ENCODE measurements at places on chromosomes 2 and 18.

DNA sequence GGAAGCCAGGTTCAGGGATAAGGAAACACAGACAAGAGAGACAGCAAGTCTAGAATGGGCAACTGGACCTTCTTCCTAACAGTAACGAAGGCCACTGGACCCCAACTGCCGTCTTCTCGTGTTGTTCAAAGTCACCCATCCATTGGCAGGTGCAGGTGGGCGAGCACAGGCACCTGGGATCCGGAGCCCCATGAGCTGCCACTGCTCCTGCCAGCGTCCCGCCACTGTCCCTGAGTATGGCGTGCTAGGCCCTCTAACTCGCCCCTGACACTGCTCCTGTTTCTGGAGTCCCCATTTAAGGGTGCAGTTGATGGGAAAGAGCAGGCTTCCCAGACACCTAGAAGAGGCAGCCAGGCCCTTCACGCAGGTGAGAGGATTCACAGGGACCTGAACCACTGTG lies 48.0 kb downstream of the NDUFA10 start:
- DNase-seq: no peak

- no peak for DNase-seq
These were observed 14.6 kb downstream of the ITGB1BP1 start for GRCh38 chr2:9408641-9409151.

GRCh38 chr2:126894585-126895182 lies 4.0 kb upstream of the TEX51 start:
- peak; percentile 60 for DNase-seq

DNA sequence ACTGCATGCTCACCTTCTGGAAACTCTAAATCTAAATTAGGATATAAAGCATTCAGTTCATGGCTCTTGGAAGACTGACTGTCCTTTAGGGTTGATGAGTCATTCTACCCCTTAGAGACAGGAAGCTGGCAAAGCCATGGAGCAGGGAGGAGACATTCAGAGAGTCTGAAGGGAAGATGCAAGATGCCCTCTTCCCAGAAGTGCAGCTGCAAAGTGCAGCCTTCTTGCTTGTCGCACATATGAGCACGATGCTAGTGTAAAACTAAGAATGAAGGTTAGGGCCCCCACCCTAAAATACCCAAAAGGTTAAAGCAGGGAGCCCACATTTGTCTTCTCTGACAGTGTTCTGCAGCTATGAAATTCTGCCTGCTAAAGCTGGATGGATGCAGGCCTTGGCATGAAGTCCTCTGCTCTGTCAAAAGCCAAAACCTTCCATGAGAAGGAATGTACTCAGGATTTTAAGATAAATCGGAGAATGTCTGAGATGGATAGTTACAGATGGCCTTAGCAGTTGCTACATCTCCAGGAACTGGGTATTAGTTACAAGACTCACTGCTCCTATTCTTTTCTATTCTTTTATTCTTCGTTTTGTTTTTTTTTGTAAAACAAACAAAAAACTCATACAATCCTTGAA lies 89.7 kb downstream of the POLE4 start:
- DNase-seq: no peak

- no peak for DNase-seq
These were observed 101.7 kb downstream of the ZFP36L2 start for GRCh38 chr2:43124687-43125057.

- no peak for DNase-seq
These were observed 7.1 kb downstream of the COX7A2L start for GRCh38 chr2:42353792-42354429.

GRCh38 chr2:156170929-156171328 lies 161.6 kb downstream of the NR4A2 start:
- DNase-seq: no peak

DNA sequence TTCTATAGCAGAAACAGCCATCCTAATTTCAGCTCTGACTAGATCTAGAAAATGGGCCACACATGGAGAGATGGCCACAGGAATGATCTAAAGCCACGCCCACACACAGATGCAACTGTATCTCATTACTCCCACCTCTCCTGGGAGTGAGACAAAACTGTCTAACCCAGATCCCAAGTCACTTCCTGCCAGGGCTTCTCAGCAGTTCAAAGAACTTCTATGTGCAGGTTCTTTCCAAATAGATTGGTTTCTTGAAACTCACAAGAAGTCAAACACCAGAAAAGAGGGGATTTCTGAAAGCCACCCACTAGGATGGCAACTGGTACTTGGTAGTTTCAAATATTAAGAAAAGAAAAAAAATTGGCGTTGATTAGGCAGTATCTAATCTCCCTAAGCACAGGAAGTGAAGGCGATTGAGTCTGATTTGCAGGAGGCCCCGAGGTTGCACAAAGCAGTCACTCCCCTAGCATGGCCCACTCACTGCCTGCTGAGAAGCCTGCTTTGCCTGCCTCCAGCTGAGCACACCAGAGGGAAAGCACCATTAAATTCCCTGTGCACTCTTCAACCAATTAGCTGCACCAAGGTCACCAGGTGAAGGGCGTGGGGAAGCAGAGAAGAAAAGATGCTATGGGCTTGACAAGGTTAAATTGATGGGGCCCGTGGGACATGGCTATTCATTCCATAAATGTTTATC lies 51.1 kb downstream of the PAPOLG start:
- DNase-seq: peak; percentile 43

GRCh38 chr2:86413296-86414094 lies 27.7 kb upstream of the KDM3A start:
- DNase-seq: no peak

- DNase-seq: no peak
These were observed 149.1 kb upstream of the MYCN start for GRCh38 chr2:15791294-15791693.

GRCh38 chr2:57962861-57963260 lies 83.7 kb upstream of the VRK2 start:
- no peak for DNase-seq

- DNase-seq: no peak
These were observed 129.5 kb downstream of the TMEM182 start for GRCh38 chr2:102891296-102891695.

GRCh38 chr2:238376884-238377391 lies 49.8 kb upstream of the ASB1 start:
- no peak for DNase-seq

DNA sequence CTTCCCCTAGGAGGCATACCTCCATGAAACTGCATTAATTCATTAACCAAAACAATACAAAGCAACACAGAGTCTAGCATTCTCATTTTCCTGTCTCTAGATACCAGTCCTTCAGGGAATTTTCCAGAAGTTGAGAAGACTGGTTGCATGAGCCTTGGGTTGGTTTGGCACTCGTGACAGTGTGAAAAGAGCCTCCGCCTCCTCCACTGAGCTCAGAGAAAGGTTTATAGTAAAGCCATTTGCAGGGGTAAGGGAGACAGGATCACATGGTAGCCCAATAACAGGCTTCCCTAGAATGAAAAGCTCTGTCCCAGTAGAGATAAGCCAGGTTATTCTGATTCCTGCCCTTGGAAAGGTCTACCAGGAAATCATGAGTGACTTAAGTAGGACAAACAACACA lies 9.7 kb upstream of the TMEM247 start:
- no peak for DNase-seq

- DNase-seq: no peak
These were observed 51.2 kb upstream of the NOSTRIN start for GRCh38 chr2:168751104-168751740.

DNA sequence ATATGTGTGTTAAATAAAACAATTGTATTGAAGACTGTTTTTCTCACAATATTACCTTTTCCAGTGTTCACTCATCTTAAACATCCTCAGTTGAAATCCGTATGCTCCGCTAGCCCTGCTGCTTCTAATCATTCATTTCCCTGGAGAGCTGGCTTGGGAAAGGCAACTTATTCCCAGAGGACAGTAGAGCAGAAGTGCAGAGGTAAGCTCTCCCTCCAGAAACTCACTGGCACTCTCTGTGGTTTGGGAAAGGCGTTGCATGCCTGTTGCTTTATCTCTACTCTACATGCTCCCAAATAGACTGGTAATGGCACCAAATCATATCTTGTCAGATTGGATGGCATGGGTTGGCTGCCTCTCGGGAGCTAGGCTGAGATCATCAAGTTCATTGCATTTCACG lies 117.1 kb upstream of the BOD1L2 start:
- no peak for DNase-seq

- no peak for DNase-seq
These were observed 9.1 kb downstream of the KLF7 start for GRCh38 chr2:207156451-207157161.

GRCh38 chr2:61016392-61017002 lies 1.0 kb upstream of the PEX13 start:
- no peak for DNase-seq

DNA sequence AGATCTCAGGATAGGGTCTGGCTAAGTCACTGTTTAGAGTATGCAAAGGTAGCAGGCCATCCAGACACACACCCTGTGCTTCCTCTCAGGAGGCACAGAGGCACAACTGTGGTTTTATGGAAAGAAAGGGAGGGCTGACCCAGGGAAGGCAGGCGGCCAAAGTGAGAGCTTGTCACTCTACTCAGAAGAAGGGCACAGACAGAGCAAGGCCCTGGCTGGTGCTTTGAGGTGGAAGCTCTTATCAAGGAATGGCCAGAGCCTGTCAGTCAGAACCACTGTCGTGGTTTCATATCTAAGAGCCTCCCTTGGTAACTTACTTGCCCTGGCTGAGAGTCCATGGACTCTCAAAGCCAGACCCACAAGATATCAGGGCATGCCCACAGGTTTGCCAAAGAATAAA lies 40.7 kb downstream of the SLC9A2 start:
- no peak for DNase-seq

DNA sequence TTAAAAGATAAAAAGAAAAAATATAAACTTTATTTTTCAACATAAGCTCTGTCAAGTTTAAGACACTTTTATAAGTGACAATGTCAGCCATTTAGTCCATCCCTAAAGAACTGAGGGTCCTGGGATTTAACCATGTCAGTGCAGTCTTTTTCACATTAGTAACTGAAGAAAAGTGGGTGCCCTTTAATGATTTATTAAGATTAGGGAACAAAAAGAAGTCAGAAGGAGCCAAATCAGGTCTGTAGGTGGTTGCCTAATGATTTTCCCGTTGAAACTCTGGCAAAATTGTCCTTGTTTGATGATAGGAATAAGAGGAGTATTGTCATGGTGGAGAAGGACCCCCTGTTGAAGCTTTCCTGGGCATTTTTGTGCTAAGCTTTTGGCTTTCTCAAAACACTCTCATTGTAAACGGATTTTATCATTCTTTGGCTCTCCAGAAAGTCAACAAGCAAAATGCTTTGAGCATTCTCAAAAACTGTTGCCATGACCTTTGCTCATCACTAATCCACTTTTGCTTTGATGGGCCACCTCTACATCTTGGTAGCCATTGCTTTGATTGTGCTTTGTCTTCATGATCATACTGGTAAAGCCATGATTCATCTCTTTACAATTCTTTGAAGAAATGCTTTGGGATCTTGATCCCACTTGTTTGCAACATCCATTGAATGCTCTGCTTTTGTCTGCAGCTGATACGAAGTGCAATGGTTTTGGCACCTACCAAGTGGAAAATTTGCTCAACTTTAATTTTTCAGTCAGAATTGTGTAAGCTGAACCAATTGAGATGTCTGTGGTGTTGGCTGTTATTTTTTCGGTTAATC lies 22.0 kb downstream of the TSPYL6 start:
- no peak for DNase-seq

- no peak for DNase-seq
These were observed 626.2 kb upstream of the CDH7 start for GRCh38 chr18:65124633-65125032.

DNA sequence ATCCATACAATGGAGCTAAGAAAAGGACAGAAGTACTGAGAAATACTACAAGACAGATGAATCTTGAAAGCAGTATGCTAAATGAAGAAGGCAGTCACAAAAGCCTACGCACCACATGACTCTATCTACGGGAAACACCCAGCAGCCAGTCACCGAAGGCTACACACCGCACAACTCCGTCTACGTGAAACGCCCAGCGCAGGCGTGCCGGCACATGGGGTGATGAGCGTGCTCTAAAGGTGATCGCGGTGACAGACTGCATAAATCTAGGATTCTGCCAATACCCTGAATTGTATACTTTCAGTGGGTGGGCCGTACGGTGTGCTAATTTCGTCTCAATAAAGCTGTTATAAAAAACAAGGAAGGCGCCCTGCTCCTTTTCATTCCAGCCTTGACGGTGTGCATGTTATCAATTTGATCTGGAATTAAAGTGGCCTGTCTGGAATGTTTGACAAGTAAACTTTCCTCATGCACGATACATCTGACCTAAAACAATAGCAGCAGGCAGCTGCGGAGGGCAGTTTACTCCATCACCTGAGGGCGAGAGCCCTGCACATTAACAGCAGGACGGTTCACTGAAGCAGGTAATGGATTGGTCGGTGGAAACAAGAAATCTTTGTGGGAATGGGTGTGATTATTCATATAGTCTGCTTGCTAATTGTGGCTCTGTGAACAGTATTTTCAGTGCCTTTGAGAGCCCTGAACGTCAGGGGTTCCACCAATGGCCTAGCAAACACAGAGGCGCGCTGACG lies 86.2 kb upstream of the SALL3 start:
- no peak for DNase-seq

DNA sequence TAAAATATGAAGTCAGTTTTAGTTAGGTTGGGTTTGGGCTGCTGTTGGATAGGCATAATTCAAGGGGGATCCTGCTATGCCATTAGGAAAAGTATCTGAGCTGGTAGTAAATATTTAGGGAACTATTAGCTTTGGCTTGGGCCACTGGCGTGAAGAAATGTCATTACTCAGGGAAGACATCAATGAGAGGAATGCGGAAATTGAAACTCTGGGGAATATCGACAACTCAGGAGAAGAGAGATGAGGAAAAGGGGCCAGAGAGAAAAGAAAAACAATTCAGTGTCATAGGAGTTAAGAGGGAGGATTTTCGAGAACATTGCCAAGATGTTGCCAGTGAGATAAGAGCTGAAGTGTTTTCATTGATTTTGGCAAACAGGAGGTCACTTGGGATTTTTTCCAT lies 149.7 kb upstream of the PARD3B start:
- DNase-seq: no peak

DNA sequence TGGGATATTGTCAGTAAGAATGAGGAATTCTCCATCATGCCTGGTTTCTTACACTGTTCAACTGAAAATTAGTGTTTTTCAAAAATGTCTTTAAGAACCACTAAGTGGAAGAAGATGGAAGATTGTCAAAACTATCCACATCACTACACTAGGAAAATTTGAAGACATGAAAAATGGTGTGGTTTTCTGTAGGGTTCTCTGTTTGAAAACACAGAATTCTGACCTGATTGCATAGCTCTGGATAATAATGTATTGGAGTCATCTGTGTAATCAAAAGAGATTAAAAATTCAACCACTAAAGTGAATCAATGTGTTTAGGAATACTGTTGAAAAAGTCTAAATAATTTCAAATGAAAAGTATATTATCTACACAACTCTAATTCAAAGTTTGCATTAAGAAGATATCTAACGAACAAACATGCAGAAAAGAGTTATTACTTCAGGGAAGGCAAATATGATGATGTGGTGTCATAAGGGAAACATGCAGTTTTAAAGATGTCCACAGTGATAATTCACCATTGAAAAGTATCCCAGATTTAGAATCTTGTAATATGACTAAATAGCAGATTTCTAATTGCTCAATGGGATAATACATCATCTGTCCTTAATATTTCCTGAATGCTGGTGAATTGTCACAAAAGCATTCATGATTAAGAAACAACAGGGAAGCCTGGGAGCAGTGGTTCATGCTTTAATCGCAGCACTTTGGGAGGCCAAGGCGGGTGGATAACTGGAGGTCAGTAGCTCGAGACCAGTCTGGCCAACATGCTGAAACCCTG lies 116.9 kb downstream of the ERBB4 start:
- no peak for DNase-seq

All from type B pancreatic cell (in vitro differentiated cells).